T-helper 2 cell (primary cell): ENCODE measurements at places on chromosomes 16 and 17.

DNA sequence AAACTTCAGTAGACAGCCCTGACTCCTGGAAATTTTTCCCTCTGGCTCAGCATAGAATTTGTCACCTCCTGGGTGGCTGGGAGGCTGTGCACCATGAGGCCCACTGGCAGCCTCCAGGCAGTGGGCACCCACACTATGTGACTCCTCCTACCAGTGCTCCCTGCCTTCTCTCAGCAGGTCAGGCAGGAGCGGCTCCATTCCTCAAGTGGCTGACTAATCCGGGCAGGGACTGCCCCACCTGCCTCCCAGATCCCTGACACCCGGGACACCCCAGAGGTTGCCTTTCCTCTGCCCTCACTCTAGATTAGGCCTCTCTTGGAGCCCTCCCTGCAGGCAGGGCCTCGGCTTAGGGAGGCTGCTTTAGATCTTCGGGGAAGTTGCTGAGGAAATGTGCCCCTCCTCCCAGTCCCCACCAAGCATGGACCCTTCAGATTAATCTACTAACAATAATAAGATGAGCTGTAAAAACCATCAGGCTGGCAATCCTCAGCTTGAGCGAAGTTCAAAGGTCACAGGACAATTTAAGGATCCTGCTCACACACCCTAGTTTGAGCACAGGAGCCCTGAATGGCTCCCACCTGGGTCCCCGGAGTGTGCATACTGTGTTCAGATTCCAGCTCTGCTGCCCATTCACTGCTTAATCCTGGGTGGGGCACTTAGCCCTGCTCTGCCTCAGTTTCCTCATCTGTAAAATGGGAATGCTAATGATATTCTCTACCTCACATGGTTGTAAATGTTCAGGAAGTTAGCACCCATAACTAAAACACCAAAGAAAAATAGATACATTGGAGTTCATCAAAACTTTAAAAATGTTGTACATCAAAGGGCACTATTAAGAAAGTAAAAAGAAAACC, 10.0 kb upstream of the MYCBPAP start:
- DNase-seq, result no peak

- DNase-seq, result no peak
These were observed 42.6 kb upstream of the ERN1 start for GRCh38 chr17:64172510-64172909.

DNA sequence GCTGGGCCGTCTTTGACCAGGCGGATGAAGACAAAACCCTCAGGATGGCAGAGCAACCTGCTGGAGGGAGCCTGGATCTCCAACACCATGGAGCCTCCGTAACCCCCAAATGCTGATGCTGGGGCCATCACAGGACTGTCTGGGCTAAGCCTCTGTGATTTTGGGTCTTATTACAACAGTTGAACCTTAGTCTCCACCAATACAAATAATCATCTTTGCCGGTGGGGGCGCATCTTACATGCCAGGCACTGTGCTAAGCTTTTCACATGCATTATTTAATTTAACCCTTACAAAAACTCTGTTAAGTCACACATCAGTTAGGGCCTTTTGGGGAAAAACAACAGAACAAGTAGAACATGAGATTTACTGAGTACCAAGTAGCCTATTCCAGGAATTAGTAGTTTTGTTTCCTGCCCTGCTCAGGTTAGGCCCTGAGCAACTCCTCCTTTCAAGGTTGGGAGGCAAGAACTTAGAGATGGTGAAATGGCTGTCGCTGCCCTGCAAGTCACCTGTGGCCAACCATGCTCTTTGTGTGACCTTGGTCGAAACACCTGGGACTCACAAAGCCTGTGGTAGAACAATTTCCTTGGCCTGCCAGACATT, 8.9 kb upstream of the ITGAM start:
- DNase-seq, result no peak

DNA sequence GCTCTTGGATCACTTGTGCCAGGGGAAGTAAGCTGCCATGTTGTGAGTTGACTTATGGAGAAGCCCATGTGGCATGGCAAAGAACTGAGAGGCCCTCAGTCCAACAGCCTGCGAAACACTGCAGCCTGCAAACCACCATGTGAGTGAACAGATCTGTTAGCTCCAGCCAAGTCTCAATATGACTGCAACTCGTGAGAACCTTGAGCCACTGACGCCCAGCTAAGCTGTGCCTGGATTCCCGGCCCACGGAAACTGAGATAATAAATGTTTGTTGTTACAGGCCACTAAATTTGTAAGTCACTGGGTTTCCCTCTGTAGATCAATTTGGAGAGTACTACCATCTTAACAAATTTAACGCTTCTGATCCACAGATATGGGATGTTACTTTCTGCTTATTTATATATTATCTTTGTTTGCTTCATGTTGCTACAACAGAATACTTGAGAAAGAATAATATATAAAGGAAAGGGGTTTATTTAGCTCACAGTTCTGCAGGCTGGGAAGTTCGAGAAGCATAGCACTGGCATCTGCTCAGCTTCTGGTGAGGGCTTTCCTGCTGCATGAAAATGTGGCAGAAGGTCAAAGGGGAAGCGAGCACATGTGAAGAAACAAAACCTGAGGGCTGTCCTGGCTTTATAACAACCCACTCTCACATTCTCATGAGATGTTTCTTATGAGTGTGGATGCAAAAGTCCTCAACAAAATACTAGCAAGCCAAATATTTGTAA, 29.4 kb upstream of the ATP2A3 start:
- no peak for DNase-seq

DNA sequence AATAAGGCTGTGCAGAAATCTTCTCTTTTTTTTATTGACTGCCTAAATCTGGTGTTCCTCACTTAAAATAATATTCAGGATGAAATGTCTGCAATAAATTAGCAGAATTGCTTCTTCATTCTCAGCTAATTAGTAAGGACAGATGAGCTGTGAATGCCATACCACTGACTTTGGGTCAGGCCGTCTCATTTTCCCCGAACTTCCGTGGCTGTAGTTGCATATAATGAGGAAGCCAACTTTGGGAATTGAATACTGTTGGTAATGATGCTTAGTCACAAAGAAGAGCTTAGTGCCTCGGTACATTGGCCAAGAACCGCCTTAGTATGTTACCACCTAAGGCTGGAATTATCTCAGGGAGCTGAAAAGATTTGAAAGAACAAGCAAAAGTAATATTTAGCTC, 47.6 kb downstream of the NUP93 start:
- no peak for DNase-seq

GRCh38 chr17:66775271-66775670, 59.6 kb upstream of the CACNG5 start:
- no peak for DNase-seq

- no peak for DNase-seq
These were observed 40.1 kb downstream of the BPTF start for GRCh38 chr17:67865438-67865837.

DNA sequence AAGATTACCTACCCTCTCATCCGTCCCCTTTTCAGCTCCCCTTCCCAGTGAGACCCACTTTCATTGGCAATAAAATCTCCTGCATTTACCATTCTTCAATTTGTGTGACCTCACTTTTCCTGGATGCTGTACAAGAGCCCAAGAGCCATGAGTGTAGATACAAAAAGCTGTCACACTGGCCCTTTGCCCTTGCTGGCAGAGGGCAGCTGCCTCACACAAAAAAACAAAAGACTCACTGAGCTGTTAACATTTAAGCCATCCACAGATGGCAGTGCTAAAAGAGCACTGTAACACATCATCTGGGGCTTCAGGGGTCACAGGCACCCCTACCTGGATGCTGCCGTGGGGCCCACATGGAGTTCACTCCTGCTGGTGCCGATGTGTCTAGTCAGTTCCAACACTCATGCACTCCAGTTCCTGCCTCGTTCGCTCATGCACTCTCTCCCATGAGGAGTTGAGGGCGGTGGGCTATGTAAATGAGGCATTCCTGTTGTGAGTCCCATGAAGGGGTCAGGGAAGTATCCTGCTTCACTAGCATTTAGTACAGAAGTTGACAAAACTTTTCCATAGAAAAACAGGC, 123.1 kb downstream of the CA10 start:
- no peak for DNase-seq

DNA sequence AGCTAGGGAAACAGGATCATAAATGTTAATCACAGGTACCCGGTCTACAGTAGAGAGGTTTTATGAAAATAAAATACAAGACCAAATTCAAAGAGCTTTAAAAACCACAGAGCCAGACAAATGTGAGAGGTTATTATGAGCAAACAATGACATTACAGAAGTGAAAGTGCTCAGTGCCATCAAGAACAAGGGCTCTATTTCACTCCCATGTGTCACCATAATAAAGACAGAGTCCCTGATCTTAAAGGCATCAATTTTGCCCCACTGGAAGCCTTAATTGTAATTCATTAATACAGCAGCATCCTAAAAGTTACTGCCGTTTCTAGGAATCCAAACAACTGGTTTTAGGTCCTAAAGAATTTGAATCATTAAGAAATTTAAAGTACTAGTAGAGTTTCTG, 43.7 kb upstream of the CDRT4 start:
- no peak for DNase-seq

GRCh38 chr16:76293980-76294379, 16.8 kb downstream of the CNTNAP4 start:
- DNase-seq, result no peak

- DNase-seq, result no peak
These were observed at the start of gene EPN3 for GRCh38 chr17:50532452-50533024. Gene EPN3, plus strand, starts transcription at chr17:50532735. Its CDS starts 3,822 bp downstream, at chr17:50536557.

GRCh38 chr17:2856727-2857126, 60.5 kb downstream of the RAP1GAP2 start:
- no peak for DNase-seq

GRCh38 chr17:4549781-4550533, 5.2 kb downstream of the MYBBP1A start:
- DNase-seq, result no peak

DNA sequence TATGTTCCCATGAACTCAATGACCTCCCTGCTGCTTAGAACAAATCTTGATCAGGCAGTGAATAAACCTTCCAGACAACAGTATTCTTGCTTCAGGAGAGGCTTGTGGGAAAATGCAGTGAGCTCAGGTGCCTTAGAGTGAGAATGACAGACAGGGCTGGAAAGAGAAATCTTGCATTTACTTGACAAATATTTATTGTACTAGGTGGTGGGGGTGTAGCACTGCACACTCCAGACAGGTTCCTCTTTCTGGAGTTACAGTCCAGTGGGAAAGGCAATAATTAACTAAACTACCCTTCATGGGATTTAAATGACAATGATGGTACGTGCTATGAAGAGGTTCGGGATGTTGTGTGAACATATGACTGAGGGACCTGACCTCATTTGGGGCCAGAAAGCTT, 182.9 kb downstream of the SHISA9 start:
- no peak for DNase-seq

GRCh38 chr17:67620636-67621035, 97.1 kb upstream of the NOL11 start:
- no peak for DNase-seq

DNA sequence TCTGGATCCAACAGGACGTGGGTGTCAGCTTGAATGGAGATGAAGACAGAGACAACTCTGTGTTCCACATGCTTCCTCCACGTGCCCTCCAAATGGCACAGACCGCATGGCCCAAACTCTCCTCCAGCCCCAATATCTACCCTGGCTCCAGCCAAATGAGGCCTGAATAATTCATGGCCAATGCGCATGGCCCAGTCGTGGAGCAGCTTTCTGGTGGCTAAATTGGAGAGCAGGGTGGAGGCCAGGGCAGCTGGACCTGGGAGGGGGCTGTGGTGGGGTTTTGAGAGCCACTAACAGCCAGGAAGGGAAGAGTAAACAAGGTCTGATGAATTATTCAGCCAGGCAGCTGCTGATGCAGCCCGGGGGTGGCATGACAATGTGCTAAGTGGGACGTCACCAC, 96.7 kb upstream of the TMEM132E start:
- DNase-seq, result no peak

DNA sequence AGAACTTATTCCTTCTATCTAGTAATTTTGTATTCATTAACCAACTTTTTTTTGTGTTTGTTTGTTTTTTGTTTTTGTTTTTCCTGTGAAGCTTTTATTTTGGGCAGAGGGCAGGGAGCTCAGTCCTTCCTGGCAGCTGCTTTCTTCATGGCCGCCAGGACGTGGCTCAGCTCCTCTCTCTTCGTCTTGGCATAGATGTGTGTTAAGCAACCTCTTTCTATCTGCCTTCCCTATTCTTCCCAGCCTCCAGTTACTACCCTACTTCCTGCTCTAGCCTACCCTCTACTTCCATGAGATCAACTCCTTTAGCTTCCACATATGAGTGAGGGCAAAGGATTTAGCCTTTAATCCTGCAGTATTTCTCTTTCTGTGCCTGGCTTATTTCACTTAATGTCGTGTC, 8.2 kb upstream of the BRD7 start:
- DNase-seq, result no peak

DNA sequence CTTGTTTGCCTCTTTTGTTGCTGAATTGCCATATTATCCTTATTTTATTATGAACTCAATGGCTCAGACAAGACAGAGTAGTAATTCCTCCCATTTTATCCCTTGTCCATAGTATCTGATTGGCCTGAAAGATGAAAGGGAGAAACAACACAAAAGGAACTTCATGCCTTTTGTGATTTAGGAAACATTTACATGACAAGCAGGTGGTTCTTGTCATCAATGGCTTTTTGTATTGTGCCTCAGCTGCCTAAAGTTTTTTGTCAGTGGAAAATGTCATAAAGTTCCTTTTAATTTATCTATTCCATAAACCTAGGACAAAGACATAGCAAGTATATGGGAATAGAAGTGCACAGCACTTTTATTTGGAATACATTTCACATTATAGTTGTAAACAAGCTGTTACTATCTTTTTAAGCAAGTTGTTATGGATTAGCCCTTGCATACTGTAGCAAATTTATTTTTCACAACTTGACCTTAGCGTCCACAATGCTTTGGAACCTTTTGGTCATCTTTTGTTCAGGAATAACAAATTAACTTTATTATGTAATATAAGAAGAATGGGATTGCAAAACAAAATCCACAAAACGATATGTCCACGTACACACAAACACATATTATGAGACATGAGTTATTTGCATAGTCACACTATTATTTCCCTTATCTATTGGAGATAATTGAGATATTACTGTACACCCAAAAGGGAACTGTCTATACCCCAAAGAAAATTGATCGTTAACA, 12.4 kb upstream of the MPHOSPH6 start:
- DNase-seq, result no peak

- DNase-seq, result no peak
These were observed 378.8 kb upstream of the TNRC6C start for GRCh38 chr17:77579682-77580081.

- no peak for DNase-seq
These were observed 35.1 kb downstream of the IL21R start for GRCh38 chr16:27436921-27437650.

DNA sequence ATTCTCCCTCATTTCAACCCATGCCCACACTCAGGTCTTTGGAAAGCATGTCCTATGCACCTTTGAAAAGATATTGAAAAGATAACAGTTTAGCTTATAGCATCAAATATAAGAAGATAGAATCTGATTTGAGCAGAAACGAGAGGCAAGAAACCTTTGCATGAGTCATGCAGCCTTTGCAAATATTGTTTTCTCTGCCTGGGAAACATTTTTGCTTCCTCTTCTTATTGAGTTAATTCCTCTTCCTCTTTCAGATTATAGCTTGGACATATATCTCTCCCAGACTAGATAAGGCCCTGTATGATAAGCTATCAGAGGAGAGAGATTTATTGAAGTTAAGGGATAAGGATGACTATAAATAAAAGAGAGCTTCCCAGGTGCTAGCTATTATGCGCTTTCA, 46.1 kb upstream of the KCNJ2 start:
- DNase-seq, result no peak

- no peak for DNase-seq
These were observed 927 bp upstream of the ENGASE start for GRCh38 chr17:79073706-79074088.
